GM04503 (cell line): ENCODE measurements at places on chromosomes 16 and 17.

DNA sequence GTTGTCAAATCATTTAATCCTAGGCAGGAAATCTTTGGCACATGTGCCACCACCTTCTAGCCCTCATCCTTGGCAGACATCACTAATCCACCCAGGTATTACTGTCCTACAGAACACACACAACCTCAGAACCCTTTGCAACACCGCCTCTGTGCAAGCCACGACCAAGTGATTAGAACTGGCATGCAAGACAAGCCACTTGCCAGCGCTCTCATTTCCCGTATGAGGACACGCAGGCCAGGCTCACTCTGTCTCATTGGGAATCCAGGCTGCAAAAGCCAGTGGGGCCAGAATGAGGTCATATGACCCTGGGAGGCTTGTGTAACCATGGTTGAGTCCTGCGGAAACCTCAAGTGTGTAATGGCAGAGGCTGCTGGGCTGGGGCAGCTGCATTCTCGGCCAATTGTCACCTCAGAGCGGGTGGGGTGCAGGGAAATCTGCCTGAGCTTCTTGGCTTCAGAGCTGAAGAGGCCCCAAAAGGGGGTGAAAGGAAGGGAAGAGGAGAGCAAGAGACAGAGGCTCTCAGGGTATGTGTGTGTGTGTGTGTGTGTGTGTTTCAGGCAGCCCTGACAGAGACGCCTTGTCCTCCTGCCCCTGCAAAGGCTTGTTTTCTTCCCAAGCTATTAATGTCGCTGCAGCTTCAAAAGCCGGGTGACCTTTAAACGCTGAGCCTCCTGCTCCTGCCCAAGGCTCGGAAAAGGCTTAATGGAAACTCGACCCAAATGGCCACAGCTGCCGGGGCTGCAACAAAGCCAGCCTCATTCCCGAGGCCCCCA, 43.2 kb upstream of the MRPS23 start:
- DNase-seq: peak; percentile 100

DNA sequence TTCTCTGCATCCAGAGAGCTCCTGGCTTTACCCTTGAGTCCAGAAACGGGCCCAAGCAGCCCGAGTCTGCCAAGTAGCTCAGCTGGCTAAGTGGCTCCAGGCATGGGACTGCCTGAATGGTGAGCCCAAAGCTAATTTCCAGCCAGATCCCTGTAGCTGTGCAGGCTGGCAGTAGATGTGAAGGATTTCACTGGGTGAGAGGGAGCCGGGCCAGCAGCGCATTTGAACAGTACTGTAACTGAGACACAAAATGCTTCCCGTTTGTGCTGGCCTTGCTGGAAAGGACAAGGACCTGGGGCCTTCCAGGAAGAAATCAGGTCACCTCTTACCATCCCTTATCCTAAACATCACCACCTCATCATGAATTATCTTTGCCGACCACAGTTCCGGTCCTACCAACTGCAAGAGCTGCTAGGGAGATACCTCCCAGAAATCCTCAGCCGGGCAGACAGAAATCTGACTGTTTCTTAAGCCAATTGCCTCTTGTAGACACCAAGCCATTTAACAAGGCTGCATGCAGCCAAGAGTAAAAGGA, 3.7 kb downstream of the TIMP2 start:
- no peak for DNase-seq

GRCh38 chr17:81479175-81480071, 33.2 kb downstream of the ACTG1 start:
- DNase-seq: no peak

DNA sequence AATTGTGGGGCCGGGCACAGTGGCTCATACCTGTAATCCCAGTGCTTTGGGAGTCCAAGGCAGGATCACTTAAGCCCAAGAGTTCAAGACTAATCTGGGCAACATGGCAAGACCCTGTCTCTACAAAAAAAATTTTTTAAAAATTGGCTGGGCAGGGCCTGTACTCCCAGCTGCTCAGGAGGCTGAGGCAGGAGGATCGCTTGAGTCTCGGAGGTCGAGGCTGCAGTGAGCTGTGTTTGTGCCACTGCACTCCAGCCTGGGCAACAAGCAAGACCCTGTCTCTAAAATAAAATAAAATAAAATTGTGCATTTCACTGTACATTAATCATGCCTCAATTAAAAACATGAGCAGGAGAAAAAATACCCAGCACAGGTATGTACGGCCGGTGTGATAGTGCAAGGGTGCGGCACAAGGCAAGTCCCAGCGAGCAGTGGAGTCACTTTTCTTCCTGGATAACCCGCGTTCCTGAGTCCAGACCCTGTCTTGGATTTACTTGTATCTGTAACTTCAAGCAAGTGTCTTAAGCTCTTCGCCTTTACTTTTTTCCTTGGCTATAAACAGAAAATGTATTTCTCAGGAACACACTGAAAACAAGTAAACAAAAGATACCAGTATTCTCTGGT, 11.4 kb downstream of the ZDHHC7 start:
- DNase-seq: no peak

GRCh38 chr16:49458656-49459445, 85.2 kb downstream of the C16orf78 start:
- no peak for DNase-seq

GRCh38 chr17:52827526-52827925, 669.0 kb upstream of the CA10 start:
- no peak for DNase-seq

DNA sequence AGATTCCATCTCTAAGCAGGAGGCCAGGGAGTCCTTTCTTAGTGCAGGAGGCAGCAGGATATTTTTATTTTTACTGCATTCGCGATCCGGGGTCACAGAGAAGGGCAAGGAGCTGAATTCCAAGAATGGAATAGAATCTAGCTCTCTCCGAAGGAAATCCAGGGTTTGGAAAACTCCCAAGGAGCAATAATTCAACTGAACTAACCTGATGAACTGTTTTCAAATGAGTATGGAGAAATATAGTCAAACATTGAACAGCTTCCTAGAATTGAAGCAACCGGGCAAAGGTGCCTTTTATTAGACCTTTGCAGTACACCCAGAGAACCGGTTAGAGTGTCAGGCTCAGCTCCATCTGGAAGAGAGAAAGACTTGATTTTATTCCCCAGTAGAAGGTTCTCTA, 120.7 kb upstream of the MAF start:
- DNase-seq: no peak

GRCh38 chr17:37833237-37833859, 88.5 kb upstream of the HNF1B start:
- DNase-seq: no peak

GRCh38 chr16:12458591-12459358, 344.9 kb downstream of the CPPED1 start:
- no peak for DNase-seq

- DNase-seq: no peak
Measured at GRCh38 chr16:79993629-79994209, 393.2 kb upstream of the MAF start.

DNA sequence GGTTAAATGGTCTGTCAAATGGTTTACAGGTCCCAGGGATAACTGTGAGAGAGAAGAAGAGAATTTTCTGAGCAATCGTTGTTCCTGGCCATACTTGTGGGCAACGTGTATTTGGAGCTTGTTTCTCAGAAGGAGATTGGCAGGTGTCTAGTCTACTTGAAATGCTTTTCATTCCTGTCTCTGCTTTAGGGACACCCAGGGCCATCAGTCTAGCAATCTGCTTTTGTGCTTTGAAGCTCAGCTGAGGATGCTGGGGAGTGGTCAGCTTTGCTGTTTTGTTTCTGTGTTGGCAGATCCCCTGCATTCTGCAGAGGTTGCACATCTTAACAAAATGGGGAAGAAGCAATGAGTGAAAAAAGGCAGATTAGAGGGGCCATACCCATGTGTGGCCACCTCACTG, 193.7 kb downstream of the SHISA9 start:
- no peak for DNase-seq

GRCh38 chr17:19482576-19482975, 51.1 kb upstream of the SLC47A1 start:
- DNase-seq: peak; percentile 36

DNA sequence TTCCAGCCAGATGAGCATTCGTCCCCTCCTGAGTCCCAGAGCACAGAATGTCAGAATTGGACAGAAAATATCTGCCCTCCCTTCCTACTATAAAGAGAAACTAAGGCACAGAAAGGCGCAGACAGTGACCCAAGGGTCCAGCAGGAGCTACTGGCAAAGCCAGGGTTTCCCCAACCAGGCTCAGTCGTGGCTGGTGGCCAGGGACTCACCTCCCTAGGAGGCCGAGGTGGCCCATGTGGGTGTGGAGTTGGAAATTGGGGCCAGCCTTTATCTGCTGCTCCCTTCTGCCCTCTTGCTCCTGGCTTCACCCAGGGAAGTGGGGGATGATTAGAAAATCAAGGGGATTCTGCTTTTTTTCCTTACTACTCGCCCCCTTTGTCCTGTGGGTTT, 1.1 kb downstream of the DRC7 start:
- DNase-seq: no peak

DNA sequence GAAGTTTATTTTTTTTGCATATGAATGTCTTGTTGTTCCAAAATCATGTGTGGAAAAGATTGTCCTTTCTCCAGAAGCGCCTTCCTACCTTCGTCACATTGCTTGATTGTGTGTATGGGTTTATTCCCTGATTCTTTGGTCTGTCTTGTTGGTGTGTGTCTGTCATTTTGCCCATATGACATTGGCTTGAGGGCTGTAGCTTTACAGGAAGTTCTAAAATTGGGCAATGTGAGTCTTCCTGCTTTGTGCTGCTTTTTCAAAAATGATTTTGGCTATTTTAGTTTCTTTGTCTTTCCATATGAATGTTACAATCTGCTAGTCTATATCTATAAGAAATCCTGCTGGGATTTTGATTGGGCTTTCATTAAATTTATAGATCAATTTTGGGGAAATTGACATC, 217.2 kb downstream of the SNX29 start:
- DNase-seq: no peak

- DNase-seq: no peak
Measured at GRCh38 chr16:80288616-80289015, 252.2 kb upstream of the DYNLRB2 start.

DNA sequence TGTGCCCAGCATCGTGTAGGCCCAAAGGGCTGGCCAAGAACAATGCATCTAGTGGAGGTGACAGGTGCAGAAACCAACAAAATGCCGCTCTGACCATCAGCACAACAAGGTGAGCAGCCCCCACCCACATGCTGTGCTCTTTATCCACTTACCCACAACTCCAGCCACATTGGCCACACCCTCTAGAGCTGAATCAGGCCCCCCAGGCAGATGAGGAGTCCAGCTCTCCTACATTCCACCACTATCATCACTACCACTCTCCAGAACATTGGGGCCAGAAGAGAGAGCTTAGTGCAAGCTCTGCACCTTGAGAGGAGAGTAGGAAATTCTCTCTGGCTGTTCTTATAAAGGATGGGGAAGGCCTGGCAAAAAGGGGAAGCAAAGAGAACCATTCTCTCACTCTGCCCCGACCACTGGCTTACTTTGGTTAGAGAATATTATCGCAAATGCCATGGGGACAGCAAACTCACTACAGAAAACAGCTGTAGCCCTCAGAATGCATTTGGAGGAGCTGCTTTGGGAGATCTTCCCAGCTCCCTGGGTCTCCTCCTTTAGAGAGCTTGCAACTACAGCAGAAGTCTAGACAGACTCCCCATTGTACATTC, 75.0 kb downstream of the TMEM132E start:
- no peak for DNase-seq

GRCh38 chr17:73803964-73804435, 159.8 kb upstream of the SDK2 start:
- DNase-seq: no peak

GRCh38 chr16:80691111-80691741, 113.2 kb downstream of the CDYL2 start:
- no peak for DNase-seq

DNA sequence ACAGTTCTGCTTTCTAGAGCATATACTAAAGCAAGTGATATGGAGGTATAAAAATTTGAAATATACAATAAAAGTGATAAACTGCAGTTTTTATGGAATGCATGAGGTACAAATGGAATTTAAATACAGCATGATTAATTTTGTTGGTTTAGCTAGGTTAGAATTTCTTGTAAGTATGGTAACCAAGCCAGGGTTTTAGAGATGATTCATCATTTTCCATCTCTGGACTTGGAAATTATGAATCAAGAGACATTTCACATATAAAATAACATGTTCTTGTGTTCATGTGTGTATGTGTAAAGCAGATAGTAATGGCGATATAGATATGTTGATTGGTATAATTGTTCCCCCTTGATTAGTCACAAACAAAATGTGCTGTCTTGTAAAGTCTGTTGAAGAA, 1219.8 kb downstream of the CDH8 start:
- DNase-seq: no peak

DNA sequence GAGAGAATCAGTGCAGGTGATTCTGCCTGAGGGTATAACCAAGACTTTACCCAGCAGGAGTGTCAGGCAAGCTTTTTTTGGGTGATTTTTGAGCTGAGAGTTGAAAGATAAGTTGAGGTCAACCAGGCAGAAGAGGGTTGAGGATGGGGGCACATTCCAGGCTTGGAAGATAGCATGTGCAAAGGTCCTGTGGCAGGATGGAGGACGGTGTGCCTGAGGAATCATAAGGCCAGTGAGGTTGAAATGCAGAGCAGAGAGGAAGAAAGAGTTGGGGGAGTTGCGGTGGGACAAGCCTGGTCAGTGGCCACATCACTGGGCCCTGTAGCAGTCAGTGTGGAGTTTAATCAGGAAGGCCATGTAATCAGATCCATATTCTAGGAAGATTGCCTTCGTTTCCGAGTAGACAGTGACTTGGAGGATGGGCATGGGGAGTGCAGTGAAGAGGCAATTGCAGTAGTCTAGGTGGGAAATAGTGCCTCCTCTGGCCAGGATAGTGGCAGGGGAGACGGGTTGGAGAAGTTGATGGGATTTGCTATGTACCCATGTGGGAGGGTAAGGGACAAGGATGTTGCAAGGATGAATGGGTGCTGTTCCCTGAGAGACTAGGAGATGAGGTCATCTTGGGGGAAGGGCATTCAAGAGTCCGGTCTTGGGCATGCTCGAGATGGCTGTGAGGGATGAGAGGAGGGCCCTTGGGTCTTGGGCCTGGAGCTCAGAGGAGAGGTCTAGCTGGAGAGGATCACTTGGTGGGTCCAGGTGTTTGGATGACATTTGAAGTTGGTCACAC, 3.9 kb downstream of the PLEKHG4 start:
- DNase-seq: no peak

DNA sequence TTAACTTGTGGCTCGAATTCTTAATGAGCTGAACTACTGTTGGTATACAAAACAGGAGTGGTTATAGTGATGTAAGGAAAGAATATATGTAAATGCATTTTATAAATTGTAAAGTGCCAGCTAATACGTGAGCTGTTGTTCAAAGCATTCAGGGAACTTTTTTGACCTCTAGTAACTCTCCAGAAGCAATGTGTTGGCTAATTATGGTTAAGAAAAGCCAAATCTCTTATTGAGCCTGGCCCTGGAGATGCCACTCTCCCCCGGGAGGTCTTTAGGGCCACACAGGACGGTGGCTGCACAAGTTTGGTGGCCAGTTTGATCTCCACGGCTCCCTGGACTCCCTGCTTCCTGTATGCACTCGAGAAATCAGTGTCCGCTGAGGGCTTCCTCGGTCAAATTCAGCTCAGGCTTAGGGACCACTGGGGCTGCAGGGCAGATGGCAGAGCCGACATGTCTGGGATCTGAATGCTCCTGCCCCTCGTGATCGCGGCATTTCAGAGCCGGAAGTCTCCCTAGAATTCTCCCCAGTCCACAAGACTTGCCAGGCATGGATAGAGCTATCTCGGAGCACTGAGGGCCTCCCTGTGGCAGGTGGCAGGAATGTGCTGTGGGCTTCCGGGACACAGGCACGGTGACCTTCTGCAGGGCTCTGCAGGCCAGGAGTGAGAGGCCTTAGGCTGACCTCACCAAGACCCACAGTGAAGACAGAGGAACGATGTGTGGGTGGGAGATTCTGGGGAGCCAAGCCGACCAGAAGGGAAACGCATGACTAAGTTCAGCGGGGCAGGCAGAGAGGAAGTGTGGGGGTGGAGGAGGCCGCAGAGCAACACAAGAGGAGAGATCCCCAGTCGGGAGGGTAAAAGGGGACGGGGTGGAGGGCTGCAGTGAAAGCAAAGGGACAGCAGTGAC, 18.6 kb upstream of the PITPNM3 start:
- no peak for DNase-seq
